Stimulated activated CD4-positive, alpha-beta T cell treated with anti-CD3 and anti-CD28 coated beads, Interleukin-12 subunit alpha, Interleukin-12 subunit beta, amount 100 ng/mL, for 4 hours (primary cell): ENCODE measurements at places on chromosomes 3 and 15.

DNA sequence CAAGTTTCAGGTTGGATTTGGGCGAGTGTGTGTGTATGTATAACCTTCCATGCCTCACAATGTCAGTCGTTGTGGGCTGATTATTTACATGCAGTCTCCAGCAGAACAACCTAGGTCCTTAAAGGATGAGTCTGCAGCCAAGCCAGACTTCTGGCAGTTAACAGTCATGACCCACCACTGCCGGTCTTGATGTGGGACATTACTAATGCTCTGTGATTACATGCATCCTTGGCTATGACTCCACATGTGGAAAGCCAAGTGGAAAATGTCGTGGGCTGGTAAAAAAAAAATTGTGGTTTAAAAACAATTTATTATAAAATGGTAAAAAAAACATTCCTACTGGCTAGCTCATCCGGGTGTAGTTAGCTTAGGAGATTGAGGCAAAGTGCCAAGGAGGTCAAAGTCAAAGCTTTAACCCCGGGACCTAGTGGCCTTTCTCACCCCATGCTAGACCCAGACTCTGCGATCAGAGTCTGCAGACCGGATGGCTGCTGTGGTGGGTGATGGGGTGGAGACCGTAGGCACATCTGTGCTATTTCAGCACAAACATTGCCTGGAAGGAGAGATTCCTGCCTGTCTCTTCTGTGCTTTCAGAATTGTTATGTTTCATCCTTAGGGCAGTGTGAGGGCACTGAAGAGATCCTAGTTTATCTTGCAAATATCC is 6.8 kb downstream of the RARRES1 start:
- DNase-seq: no peak

GRCh38 chr15:75695220-75695619 is 17.4 kb downstream of the CSPG4 start:
- no peak for DNase-seq

DNA sequence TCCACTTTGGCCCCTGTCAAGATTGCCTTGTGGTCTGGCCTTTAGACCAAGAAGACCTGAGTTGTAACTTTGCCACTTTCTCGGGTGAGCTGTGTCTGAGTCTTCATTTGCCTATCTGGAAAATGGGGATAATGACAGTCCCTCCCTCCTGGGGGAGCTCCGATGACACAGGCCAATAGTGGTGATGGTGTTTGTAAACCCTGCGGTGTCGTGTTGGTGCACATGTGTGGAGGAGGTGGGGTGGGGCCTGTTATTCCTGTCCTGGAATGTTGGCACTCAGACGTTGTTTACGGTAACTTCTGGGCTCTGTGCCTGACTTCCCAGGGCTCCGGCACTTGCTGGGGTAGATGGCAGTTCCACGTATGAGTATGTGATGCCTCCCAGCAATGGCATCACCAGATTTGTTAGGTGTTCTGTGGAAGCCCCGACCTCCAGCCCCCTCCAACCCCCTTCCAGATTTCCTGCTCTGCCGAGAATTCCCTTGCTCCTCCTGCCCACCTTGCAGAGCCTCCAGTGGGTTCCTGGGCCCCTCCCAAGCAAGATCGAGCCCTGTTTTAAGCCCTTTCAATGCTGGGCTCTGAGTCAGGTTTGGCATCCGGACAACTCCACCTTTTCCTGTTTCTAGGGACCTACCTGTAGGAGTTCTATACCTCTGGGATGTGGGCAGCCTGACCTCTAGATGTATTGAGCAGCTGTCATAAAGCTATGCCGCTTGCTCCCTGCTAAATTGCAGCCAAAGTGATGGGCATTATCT is 31.4 kb downstream of the HRH1 start:
- DNase-seq: no peak

GRCh38 chr3:72628065-72628464 is 220.2 kb downstream of the SHQ1 start:
- no peak for DNase-seq

DNA sequence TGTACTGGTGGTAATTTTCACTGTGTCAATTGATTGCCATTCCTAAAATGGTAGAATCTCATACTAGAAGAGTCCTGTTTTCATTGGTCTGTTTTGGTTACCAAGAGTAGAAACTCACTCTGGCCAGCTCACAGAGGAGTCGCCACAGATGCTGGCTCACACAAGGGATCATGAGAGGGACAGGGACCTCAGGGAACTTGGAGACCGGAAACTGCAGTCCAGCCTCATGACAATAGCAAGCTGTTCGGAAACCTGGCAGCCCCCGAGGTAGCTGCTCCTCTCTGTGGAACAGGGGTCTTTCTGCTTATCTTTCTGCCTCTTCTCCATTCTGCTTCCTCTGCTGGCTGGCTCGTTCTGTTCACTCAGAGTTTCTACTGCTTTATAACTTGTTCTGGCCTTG is 192.9 kb downstream of the PLCL2 start:
- no peak for DNase-seq

DNA sequence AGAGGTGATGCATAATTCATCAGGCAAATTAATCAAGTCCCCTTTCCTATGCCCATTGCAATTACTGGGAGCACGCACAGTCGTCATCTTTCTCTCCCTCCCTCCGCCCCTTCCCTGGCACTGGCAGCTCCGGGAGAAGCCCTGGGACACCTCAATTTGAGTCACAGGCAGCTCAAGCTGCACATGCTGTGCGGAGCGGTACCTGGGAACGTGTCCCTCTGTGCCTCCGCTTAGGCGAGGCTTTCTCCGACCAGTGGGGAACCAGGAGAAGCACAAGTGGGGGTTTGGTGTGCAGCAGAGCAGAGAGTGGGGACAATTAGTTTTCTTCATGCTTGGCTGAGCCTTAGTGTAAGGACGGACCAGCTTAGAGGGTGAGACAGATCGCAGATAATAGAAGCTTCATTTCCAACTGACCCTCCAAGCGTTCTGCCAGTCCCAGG is 88.3 kb downstream of the SOX14 start:
- no peak for DNase-seq

GRCh38 chr3:190044142-190044541 is 76.6 kb downstream of the P3H2 start:
- no peak for DNase-seq

- DNase-seq: no peak
These were observed 1097.1 kb downstream of the ROBO1 start for GRCh38 chr3:78670746-78671145.

GRCh38 chr3:171470714-171471227 is 10.6 kb upstream of the TNIK start:
- no peak for DNase-seq

DNA sequence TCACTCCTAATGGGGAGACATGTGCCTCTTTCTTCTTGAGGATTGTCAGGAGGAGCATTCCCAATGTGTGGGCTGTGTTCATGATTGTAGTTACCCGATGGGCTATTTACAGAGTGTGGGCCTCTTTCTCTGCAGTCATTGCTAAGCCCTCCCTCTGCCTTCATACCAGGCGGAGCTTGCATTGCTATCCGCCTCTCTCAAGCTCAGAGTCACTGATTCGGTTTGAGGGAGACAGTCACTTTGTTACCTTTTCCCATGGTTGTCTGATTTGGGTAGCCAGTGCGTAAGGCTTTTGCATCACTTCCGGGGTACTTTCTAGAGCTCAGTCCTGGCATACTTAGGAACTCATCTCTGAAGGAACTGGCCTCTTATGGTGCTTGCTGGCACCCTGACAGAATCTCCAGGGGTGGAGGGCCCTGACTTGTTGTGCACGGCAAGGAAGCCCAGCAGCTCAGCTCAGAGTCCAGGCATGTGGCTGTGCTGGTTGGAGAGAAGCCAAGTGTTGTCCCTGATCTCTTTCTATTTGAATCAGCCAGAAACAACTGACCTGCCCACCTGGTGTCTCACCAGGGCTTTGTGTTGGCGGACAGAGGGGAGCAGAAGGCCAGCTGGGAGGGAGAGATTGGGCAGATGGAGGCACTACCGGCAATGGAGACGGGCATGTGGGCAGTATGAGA is 79.8 kb downstream of the EPHB1 start:
- DNase-seq: no peak

DNA sequence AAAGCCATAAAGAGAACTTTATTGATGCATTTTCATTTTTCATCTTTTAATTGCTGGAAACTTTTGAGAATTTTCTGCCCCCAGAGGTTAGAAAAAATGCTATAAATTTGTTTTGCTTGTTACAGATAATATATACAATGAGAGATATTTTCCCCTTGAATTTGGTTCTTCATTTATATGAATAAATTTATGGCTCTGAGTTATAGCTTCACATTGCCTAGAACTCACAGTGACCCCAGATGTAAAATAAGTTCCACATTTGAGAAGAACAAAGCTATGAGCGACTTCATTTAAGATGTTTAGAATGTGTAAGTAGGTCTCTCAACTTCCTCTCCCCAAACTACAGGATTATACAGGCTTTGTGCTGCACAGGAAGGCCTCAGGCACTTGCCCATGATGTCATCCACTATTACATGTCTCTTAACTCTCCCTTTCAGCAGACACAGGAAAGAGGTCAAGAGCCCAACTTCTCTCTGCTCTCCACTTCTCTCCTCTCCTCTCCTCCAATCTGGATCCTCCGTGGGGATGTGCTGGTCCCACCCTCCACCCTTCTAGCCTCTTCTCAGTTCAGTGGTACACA is 92.8 kb downstream of the DUT start:
- DNase-seq: no peak

DNA sequence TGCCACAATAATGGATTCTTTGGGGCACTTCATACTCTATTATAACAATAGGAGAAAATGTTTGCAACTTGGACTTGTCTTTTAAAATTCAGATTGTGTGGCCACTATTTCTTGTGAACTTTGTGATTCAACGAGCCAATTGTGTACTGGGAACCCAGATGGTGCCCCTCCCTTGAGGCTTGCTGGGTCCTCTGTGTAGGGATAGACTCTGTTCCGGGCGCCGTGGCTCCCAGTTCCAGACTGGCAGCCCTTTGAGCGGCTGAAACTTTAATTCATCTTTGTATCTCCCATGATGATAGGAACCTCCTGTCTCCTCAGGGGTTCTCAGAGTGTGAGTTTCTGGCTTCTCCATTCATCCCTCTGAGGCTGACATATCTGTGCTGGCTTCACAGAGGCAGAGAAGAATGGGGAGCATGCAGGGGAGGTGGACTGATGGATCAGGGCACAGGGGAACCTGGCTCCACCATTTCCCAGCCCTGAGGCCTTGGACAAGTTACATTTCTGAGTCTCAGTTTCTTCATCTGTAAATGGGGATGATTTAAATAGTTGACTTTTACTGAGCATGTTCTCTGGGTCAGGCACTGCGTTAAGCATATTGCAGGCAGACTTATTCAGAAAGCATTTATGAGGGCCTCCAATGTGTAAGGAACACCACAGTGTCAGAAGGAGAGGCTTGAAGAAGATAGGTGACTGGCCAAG is 15.2 kb upstream of the ANKDD1A start:
- no peak for DNase-seq

DNA sequence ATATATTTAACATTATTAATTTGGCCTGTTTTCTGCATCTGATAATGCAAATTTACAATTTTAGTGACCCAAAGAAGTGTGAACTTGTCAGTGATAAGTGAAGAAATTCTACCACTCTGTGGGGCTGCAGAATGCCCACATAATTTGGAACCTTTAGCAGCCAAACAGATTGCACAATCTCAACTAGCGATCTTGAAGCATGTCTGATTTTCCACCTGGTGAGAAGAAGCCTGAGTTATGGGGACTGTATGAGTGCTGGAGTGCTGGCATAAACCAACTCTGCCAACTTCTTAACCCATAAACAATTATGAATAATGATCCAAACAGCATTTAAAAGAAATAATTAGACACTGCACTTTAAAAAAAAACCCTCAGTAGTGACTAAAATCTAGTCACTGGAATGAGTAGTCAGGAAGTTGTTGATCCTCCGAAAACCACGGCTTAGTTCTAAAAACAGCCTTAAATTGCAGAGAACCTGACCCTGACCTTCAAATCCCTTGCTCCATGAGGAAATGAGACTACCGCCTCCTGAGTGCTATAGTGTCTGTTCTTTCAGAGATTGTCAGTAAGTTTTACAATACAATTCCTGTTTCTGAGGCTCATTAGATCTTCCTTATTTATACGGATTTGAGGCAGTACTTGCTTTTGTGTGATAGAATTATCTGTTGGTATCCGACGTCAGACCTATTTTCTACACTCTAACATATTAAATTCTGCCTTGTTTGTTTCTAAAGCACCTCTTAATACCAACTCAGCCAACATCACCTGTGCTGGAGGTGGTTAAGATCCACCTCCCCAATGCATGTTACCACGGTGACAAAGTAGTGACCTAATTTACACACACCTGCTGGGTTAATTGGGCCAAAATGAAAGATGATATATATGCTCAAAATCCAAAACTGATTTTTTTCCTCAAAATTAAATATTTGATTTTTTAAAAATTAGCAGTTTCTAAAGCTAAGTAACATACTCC is 267.7 kb downstream of the ZBTB20 start:
- no peak for DNase-seq

DNA sequence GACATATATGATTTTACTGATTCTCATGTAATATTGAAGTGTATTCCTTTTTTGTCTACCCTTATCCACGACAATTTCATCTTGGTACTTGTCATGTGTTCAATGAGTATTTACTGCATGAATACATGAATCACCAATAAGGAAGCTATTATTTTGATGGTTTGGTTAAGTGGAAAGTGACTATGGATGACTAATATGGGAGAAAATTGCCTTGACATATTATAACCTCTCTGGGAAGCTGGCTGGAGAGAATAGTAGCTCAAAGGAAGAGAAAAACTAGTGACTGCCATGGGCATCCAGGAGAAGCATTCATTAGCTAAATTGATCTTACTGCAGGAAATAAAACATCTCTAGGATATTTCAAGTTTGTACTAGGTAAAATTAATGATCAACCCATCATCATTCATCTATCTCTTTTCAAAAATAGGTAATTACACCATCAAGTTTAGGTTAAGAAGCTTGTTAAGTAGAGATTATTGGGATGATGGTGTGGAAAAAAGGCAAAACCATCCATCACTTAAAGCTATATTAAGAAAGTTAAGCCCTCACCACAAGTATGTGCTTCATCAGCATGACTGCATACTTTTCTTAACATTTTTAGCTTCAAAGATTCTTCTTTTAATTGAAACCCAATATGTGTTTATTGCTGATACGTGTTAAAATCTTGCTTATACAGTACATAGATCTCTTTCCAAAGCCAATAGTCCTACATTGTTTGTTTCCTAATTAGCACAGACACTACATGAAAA is 455.2 kb upstream of the ARPP21 start:
- DNase-seq: no peak

DNA sequence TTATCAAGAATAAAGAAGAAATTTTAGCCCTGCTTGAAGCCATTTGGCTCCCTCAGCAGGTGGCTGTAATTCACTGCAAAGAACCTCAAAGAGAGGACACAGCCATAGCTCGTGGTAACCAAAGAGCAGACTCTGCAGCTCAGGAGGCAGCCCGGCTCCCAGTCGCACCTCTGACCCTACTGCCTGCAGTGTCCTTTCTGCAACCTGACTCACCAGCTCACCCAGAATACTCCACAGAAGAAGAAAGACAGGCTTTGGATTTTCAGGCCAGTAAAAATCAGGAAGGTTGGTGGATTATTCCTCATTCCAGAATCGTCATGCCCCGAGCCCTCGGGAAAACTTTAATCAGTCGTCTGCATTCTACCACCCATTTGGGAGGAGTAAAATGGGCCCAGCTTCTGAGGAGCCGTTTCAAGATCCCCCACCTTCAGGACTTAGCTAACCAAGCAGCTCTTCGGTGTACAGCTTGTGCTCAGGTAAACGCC is 38.6 kb downstream of the ZBTB11 start:
- no peak for DNase-seq

- DNase-seq: no peak
These were observed 6.3 kb downstream of the IDH3A start for GRCh38 chr15:78155355-78155939.
